Muscle of leg (tissue), 16 donors: ENCODE measurements at places on chromosomes 6 and 20.
A peak's percentile ranks its signal among the peaks of the same experiment; 100 is the strongest.

DNA sequence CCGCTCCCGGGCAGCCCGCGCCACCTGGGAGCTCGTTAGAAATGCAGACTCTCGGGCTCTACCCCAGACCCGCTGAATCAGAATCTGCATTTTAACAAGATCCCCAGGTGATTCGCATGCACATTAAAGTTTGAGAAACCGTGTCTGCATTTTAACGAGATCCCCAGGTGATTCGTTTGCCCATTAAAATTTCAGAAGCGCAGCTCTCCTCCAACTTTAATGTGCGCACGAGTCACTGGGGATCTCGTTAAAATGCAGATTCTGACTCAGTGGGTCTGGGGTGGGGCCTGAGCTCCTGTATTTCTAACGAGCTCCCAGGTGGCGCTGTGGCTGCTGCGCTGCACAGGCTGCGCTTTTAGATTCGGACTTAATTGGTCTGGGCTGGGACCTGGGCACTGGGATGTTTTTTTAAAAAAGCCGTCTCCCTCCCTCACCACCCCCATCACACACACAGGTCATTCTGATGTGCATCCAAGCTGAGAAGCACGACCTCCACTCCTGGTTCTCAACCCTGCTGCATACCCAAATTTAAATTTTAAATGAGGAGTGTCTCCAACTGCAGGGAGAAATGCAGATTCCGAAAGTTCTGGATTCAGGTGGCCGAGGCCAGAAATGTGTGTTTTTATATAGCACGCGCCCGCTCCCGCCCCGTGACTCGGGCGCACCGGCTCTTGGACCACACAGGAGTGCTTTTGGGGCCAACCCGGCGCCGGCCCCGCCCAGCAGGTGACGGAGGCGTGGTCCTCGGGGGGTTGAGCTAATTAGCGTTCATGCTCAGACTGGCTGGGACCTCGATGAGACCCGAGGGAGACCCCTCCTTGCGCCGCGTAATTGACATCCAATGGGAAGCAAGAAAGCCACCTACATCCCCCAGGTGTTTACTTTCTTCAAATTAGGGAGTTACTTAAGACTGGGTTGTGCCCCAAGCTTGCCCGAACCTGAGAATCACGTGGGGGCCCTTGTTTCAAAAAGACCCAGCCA, 85.8 kb downstream of the ZFP64 start:
- peak; percentile 33 for DNase-seq

DNA sequence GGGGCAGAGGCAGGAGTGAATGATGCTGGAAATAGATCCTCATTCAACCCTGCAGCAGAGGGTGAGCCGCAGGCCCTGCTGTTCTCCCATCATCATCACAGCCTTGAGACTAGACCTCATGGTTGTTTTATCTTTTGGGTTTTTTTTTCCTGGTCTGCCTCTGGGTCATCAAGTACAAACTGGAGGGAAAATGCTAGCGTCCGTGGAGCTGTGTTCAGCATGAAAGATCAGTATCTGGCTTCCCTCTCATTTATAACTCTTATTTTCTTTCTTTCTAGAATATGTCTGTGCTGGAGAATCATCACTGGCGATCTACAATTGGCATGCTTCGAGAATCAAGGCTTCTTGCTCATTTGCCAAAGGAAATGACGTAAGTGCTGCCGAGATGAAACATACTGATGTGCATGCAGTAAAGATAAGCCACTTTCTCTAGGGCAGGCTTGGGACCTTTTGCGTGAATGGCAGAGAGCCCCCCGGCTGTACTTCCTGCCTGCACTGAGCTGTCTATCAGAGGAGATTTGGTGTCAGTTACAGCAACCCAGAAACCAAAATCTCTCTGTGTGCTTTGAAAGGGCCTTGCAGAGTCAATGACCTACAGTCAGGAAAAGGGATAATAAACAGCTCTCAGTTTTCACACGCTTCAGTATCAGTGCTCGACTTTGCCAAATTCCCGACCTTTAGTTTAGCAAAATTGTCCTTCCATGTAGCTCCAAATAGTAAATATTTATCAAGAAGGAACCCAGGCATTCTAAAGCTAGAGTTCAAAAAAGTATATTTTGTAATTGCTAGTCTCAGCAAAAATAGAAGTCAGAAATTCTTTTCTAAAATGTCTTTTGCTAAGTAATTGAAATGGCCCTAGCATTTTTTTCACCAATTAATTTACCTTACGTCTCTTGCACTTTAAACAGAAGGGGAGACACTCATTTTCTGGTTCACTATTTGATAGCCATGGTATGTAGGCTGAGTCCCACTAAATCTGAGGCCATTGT, 76.3 kb downstream of the MTFR2 start:
- peak; percentile 13 for DNase-seq

DNA sequence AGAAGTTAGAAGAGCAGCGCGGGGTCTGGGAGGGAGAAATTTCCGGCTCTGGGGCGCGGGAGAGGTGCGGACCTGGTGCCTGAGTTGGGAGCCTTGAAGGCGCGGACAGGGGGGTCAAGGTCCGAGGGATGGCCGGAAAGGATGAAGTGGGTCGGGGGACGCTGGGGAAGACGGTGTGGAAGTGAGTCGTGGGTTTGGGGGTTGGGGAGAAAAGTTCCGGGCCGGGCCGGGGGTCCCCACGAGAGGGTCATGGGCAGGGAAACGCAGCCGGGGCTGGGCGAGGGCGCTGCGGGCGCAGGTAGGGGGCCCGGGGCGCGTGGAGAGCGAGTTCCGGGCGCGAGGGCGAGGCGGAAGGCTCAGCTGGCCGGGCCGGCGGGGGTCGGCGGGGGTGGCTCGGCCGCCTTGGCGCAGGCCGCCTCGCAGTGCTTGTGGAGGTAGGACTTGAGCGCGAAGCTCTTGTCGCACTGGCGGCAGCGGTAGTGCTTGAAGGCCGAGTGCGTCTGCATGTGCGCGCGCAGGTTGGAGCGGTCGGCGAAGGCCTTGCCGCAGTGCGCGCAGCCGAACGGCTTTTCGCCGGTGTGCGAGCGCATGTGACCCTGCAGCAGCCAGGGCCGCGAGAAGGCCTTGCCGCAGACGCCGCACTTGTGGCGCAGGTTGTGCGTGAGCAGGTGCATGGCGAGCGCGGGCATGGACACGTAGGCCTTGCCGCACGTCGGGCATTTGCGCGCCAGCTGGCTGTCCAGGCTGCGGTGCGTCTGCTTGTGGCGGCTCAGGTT, 10.5 kb upstream of the SRXN1 start:
- DNase-seq = no peak

DNA sequence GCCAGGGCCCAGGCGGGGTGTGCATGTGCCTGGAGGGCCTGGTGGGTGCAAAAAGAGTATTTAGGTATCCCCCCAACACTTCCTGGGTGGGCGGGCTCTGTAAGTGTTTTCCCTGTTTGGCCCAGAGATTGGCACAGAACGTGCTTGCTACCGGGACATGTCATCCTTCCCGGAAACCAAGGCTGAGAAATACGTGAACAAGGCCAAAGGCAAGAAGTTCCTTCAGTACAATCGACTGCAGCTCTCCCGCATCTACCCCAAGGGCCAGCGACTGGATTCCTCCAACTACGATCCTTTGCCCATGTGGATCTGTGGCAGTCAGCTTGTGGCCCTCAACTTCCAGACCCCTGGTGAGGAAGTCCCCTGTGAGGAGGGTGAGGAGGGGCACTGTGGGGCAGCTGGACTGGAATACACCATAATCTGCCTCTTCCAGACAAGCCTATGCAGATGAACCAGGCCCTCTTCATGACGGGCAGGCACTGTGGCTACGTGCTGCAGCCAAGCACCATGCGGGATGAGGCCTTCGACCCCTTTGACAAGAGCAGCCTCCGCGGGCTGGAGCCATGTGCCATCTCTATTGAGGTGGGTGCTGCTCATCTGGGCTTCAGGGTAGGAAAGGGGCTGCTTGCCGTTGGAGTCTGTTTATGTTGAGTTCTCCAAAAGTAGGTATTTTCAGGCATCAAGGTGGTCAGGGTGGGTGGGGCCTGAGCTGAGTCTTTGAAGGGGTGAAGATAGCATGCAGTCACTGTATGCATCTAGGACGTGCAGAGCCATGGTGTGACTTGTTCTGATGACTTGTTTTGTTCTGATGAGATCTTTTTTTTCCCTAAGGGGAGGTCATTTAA, 35.2 kb downstream of the PLCG1 start:
- DNase-seq = peak; percentile 34

GRCh38 chr20:7708112-7708511, 232.1 kb downstream of the HAO1 start:
- no peak for DNase-seq

DNA sequence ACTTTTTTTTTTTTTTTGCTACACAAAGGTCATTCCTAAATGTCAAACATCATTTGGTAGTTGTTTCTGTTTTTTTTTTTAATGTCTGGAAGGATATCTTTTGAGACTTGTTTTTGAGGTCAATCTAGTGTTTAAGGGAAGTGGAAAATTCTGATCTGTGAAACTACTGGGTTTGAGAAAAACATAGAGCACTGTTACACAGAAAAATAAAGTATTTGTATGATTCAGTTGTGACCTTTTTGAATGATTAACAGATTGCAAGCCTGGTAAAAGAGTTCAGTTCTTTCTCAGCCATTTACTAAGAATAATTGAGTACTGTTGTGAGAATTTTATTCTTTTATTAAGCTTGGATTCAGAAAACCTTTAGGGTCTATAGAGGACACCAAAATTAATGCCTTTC, 276.7 kb downstream of the ADGRB3 start:
- peak; percentile 8 for DNase-seq

- DNase-seq = peak; percentile 68
Observed at GRCh38 chr6:36616893-36617521, 22.8 kb downstream of the SRSF3 start.

DNA sequence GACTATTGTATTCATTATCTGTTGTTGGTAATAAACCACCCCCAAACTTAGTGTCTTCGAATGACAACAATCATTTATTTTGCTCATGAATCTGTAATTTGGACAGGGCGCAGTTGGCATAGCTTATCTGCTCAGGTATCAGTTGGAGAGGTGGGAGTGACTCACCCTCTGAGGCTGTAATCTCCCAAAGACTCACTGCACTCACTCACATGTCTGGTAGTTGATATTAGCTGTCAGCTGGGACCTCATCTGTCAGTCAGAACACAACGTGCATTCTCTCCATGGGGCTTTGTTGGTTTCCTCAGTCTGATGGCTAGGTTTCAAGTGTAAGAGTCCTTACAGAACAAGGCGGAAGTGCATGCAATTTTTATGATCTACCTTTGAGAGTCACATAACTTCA, 219.0 kb upstream of the PRND start:
- DNase-seq = no peak

GRCh38 chr6:73523434-73524123, 2.7 kb upstream of the EEF1A1 start:
- peak; percentile 84 for DNase-seq

GRCh38 chr6:162871966-162872365, 144.2 kb downstream of the PACRG start:
- no peak for DNase-seq

GRCh38 chr20:24727795-24728194, 221.3 kb upstream of the CST7 start:
- no peak for DNase-seq

DNA sequence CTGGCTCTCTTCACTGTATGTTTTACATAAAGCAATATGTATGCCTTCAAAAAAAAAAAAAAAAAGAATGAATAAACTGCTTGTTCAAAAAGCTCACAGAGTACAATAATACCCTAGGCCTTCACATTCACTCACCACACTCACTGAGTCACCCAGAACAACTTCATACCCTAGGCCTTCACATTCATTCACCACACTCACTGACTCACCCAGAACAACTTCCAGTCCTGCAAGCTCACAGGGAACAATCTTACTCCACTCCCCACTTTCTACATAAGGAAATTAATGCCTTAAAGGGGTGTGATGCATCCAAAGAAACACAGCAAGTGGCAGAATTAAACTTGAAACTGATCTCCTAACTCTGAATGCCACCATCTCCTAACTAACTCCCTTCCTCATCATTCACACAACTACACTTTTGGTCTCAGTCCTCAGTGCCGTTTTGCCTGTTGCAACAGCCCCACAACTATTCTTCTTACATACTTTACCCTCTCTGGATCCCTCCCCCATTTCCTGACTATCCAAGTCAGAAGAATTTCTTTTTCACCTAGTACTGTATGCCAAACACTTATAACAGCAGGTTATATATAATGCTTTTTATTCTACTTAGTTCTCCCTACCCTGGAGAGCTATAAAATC, 34.2 kb downstream of the NHSL1 start:
- DNase-seq = no peak
